ENCODE measurements at places on chromosomes 3 and 15.
A peak's percentile ranks its signal among the peaks of the same experiment; 100 is the strongest.

- DNase-seq = no peak
Measured at GRCh38 chr15:58065445-58066041, at the start of gene ALDH1A2. ALDH1A2 (minus strand) TSS chr15:58065711; CDS start chr15:58065650, 61 bp downstream.

DNA sequence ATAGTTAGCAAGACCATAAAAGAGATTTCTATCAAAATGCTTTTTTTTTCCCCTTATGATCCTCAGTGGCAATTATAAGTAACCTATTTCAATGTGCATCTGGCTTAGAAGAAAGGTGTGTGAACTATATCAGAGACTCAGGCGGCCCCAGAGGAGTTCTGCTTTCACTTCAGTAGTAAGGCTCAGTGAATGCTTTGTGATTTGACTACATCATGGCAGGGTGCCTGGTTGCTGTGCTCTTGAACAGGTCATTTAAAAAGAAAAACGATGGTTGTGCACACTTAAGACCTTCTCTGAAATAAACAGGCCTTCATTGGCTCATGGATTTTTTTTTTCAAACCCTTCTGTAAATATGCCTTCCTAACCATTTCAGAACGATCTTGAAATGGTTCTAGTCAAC lies 400.4 kb upstream of the RARB start:
- DNase-seq = no peak

DNA sequence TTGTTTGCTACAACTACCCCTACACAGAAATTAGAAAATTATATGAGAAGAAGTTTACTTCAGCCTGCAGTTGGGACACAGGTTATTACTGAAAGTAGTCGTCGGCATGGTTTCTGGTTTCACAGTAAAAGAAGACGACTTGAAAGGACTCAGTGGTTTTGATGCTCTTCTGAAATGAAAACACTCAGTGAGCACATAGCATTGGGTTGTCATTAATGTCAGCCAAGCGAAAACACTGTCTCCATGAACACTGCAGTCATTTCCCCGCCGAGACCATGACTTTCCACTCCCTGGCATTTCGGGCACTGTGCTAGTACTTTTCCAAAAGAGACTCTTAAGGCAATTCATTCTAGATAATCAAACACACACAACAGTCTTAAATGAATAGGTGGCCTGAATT lies 69.2 kb upstream of the ICE2 start:
- DNase-seq = no peak

- no peak for DNase-seq
Measured at GRCh38 chr15:40942337-40942854, 10.9 kb upstream of the CHAC1 start.

DNA sequence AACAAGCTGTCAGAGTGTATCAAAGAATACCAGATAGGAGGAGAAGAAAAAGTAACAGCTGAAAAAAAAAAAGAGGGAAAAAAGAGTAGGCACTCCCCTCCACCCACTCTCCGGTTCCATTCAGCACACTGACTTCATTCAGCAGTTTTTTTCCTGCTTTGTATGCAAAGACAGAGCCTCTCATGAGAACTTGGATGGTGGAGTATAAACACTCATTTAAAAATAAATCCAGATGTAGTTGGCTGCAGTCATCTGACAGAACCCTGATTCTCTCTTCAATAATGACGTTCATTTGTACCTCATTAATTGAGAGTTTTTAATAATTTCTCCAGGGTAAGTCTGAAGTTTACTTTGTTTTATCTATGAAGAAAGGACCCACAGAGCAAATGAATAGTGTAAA lies 81.0 kb downstream of the TMEM108 start:
- no peak for DNase-seq

DNA sequence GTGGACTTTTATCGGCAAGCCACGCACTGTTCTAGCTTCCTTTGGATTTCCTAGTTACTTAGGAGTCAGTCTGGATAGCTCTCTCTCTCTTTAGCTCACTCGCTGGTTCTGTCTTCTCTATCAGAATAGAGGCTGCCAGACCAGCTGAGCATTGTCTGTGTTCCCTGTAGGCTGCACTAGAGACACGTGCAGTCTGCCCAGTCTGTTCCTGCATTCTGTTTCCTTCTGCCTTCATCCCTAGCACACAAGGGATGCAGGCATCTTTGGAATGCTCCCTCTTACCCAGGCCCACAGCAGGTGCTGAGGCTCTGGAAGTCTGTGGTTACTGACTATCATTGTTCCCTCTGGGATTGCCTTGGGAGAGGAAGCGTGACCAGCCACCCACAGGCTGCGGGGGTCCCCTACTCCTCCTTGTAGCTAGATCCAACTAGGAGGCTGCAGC lies 322.8 kb downstream of the ZNF621 start:
- no peak for DNase-seq

DNA sequence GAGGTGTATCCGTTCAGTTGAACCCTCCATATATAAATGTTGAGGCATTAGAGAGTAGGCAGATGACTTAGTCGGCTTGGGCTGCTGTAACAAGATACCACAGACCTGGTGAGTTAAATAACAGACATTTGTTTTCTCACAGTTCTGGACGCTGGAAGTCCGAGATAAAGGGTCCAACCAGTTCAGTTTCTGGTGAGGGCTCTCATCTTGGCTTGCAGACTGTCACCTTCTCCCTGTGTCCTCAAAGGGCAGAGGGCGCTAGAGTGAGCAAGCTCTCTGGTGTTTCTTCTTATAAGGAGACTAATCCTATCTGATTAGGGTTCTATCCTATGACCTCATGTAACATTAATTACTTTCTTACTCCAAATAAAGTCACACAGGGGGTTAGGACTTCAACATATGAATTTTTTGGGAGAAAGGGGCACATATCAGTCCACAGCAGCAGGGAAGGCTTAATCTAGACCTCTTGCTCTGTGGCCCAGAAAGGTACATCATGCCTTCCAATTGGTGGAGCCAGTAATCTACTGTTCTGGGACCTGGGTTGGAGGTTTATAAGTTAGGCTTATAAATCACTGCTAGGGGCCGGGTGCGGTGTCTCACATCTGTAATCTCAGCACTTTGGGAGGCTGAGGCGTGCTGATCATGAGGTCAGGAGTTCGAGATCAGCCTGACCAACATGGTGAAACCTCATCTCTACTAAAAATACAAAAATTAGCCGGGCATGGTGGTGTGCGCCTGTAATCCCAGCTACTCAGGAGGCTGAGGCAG lies 26.3 kb upstream of the SLC28A2 start:
- DNase-seq = no peak

DNA sequence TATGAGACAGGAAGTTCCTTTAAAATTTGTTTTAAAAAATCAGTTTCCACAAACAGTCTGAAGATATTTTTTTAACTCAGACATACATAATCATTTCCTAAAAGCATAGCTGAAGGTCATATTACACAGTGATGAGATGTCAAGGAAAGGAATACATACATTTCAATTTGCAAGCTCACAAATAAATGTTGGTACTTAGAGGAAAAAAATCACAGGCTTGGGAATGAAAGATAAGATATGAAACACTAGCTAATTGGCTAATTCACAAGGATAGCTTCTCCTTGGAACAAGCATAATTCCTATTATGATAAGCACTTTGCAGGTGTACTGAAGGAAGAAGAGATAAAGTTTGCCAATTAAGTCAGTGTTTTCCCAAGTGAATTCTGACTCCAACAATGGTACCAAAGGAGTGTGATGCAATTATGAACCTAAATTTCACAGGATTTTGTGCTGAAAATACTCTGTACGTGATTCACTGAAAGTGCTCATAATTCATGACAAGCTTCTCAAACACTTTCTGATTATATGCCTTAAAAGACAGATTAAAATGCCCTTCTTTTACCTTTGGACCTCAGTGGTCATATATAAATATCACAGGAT lies 112.4 kb downstream of the FRMD5 start:
- DNase-seq = no peak

GRCh38 chr15:62085740-62086139 lies 19.0 kb downstream of the C2CD4A start:
- DNase-seq = no peak

GRCh38 chr3:178655488-178655887 lies 119.3 kb downstream of the KCNMB2 start:
- DNase-seq = no peak

DNA sequence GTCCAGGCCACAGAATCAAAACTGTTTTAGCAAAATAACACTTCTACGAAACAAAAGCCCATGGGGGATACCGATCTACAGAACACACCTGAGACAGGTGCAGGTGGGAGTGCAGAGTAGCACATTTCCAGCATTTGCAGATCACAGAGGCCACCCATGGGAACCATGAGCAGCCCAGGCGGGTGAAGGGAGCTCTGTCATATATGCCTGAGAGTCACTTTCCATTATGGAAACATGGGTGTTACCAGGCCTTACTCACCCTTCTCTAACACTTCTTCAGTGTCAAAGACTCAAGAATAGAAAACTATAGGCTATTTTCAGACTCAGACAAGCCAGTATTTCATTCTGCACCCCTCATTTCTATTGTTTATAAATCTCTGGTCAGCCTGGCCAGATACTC lies 3.5 kb downstream of the PLA1A start:
- no peak for DNase-seq

DNA sequence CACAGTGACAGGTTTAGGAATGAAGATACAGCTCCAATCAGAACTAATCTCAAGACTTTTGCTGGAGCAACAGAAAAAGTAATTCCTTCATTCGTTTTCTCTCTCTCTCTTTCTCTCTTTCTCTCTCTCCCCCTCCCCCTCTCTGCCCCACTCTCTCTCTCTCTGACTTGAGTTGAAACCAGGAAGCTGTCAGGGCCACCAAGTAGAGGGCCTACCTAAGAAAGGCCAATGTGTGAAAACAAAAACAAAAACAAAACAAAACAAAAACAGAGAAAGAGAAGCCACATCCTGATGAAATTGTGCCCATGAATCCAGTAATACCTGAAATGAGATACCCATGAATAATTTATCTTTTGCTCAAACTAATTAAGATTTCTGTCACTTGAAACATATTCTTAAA lies 72.9 kb downstream of the ATP8B4 start:
- DNase-seq = no peak

DNA sequence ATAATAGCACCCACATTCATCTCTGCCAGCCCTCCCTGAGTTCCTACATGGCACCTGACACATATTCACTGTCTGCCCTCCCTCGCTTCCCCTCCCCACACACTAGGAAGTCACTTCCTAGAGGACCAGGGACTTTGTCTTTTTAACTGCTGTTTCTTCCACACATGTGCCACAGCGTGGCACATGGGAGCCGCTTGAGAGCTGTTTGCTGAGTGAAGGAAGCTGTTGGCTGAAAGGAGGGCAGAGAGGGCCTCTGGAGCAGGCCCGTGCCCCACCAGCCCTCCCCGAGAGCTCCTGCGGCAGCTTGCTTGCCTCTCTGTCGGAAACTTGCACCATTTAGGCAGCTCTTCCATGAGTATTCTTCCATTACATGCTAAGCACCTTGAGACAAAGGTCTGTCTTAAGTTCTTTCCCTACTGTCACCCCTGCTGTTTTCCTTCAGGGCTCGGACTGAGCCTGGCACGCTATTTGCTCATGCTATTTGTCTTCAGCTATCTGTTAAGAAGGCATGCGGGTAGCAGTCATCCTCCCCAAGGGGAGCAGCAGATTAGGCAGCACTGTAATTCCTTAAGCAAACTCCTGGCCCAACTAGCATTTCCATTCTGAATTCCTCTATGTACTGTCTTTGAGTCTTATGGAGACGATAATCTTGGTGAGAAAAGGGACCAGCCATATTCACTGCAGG lies 72.2 kb downstream of the CACNA1D start:
- DNase-seq = no peak

- no peak for DNase-seq
Measured at GRCh38 chr15:74062236-74062635, 20.1 kb downstream of the GOLGA6A start.

- DNase-seq = no peak
Measured at GRCh38 chr3:182650568-182651128, 142.7 kb upstream of the ATP11B start.

GRCh38 chr3:103181160-103181559 lies 746.3 kb downstream of the ZPLD1 start:
- DNase-seq = no peak

GRCh38 chr15:45326741-45327140 lies 51.6 kb downstream of the GATM start:
- DNase-seq = no peak

- DNase-seq = no peak
Measured at GRCh38 chr3:101868534-101869464, 19.5 kb downstream of the NFKBIZ start.

GRCh38 chr3:176794406-176794805 lies 402.9 kb downstream of the TBL1XR1 start:
- no peak for DNase-seq

- DNase-seq = no peak
Measured at GRCh38 chr3:120708408-120708807, 26.4 kb upstream of the HGD start.

DNA sequence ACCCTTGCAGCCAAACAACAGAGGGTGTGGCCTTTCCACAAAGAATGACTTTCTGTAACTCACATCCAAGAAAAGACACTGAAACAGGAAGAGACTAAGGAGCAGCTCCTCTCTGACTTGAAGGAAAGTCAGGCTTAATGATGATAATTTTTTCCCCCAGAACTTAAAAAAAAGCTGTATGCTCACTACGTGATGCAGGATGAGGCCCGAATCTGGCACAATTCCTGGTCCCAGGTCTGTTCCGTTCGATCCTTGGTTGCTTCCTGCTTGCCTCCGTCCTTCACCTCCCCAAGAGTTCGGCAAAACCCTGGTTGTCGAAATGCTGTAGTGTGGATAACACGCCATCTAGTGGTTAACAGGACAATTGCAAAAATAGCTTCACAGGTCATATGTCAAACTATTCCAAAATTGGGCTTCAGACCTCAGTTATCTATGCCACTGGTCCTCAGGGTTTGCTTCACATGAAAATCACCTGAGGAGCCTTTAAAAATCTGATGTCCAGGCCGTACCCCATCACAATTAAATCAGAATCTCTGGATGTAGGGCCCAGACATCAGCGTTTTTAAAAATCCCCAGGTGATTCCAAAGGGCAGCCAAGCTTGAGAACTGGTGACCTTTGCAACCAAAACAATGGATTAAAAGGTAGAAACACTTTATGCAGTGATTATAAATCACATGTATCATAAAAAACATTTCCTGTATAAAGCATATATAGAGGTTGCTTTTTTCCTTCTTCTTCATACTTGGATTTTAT lies 28.1 kb upstream of the SYNM start:
- DNase-seq = peak; percentile 18

DNA sequence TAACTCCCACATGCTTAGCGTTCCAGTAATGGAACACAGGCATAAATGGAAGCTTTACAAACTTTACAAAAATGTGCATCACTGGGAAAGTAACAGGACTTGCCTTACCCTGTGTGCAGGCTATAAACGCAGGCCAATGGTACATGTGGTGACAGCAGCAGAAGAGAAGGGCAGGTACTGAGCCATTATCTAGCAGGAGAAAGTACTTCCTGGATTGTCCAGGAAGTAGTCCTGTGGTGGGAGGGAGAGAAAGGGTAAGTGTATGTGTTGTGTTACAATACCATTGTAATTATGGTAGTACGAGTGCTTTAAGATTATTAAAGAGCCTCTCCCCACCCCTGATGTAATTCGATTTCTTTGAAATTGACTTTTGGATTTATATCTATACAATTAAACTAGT lies 5.3 kb downstream of the ATP1B3 start:
- DNase-seq = no peak

DNA sequence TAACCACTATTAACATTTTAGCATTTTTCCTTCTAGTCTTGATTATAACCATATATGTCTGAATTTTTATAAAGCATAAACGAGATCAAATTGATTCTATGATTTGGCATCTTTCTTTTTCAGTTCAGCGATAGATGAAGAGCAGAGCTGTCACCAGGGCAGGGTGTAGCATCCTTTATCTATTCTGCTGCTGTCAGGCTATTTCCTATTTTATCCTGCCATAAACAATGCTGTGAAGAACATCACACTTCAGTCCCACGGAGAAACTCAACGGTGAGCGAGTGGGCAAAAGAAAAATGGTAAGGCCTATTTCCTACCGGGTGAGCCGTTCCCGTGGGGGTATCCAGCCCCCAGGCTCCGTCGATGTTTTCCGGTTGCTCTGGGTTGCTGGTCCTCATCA lies 15.5 kb downstream of the TMEM40 start:
- no peak for DNase-seq
